ENCODE measurements at places on chromosomes 11 and 22. TPM values are rescaled to one million over a fixed set of nuclear protein-coding genes. Genes with fewer than 3 reads are reported as not detected.

Gene FAM83F
- 4.4 TPM for total RNA-seq

GRCh38 chr11:63745304-63746170 is 23.0 kb downstream of the ZFTA start:
- no peak overlapping the region for H3K4me3 ChIP-seq
- H3K4me1 ChIP-seq: no peaks in the 10 kb centered on the region
- no peak for DNase-seq
- peaks cover 7% of the 10 kb centered on the region for H3K36me3 ChIP-seq
- no peaks in the 10 kb centered on the region for H3K27me3 ChIP-seq
- H3K27ac ChIP-seq: no peak overlapping the region

Gene GAL3ST1
- total RNA-seq: 0.16 TPM

DNA sequence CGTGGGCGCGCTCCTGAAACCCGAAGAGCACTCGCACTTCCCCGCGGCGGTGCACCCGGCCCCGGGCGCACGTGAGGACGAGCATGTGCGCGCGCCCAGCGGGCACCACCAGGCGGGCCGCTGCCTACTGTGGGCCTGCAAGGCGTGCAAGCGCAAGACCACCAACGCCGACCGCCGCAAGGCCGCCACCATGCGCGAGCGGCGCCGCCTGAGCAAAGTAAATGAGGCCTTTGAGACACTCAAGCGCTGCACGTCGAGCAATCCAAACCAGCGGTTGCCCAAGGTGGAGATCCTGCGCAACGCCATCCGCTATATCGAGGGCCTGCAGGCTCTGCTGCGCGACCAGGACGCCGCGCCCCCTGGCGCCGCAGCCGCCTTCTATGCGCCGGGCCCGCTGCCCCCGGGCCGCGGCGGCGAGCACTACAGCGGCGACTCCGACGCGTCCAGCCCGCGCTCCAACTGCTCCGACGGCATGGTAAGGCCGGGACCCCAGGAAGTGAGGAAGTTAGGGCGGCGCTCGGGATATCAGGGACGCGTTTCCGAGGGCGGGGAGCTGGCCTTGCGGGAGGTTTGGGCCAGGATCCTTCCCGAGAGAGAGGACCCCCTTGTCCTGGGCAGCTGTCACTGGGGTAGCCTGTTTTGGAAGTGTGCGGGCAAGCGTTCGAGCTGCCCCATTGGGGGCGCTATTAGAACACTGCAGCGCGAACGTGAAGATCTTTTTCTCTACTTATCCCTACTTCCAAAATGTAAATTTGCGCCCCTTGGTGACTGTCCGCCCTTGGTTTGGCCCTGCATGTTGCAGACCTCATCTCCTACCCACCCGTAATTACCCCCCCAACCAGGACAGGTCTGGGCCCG is 796 bp downstream of the MYOD1 start:
- H3K27me3 ChIP-seq: peaks cover 95% of the 10 kb centered on the region
- H3K36me3 ChIP-seq: no peaks in the 10 kb centered on the region
- H3K4me1 ChIP-seq: peaks cover 34% of the 10 kb centered on the region

DNA sequence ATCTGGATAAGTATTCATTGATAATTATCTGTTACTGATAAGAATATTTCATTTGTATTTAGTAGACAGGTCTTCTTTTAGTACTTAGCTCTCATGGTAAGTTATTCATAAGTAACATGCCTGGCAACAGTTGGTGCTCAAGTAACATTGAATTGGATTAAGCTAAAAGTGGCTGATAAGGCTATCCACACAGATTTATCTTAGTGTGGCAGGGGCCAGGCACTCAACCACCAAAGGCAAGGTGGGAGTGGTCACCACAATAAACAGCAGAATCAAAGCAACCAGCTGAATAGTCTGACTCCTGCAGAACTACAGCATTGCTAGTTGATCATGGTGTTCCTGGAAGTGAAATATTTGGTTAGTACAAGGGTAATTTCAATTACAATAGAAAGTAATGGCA is 33.0 kb upstream of the NARS2 start:
- no peak overlapping the region for H3K27ac ChIP-seq
- DNase-seq: no peak
- H3K4me3 ChIP-seq: no peak overlapping the region
- H3K4me1 ChIP-seq: no peaks in the 10 kb centered on the region

- peaks cover 41% of the 10 kb centered on the region for H3K4me1 ChIP-seq
- no peak overlapping the region for H3K4me3 ChIP-seq
- peak overlapping the region; percentile 57 for H3K27ac ChIP-seq
- peaks cover 10% of the 10 kb centered on the region for H3K36me3 ChIP-seq
Measured at GRCh38 chr11:59183771-59184170, 11.8 kb downstream of the DTX4 start.

- peaks cover 15% of the 10 kb centered on the region for H3K36me3 ChIP-seq
- H3K4me3 ChIP-seq: no peak overlapping the region
- peak overlapping the region; percentile 58 for H3K27ac ChIP-seq
- H3K4me1 ChIP-seq: peaks cover 21% of the 10 kb centered on the region
Measured at GRCh38 chr11:34192481-34193401, 87.3 kb downstream of the NAT10 start.

Gene PHF21B
- total RNA-seq: 0.69 TPM

Gene CSNK2A3
- 1.4 TPM for total RNA-seq

GRCh38 chr11:93213622-93214021 is 15.8 kb upstream of the SLC36A4 start:
- no peaks in the 10 kb centered on the region for H3K4me1 ChIP-seq
- H3K27me3 ChIP-seq: no peaks in the 10 kb centered on the region
- H3K36me3 ChIP-seq: no peaks in the 10 kb centered on the region
- H3K27ac ChIP-seq: no peak overlapping the region
- DNase-seq: no peak

DNA sequence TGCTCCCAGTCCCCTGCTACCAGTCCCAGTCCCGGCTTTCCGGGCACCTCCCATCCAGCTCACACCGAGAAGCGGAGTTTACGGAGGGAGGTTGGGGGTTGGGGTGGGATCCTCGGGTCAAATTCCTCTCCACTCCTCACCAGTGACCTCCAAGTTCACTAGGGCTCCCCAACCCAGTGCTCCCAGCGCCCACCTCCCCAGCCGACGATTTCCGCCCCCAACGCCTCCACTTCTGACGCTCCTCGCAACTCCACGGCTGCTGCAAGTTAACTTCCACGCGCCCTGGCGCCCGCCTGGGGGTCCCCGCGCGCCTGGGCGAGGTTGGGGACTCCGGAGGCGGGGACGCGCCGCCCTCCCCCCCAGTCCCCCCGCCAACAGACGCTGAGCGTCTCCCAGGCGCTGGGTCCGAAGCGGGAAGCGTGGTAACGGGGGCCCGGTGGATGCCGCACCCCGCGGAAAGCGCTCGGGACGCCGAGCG is 526 bp downstream of the TPST2 start:
- peak overlapping the region; percentile 98 for H3K4me3 ChIP-seq
- peak; percentile 23 for DNase-seq
- H3K27me3 ChIP-seq: no peaks in the 10 kb centered on the region
- peaks cover 62% of the 10 kb centered on the region for H3K4me1 ChIP-seq
- H3K27ac ChIP-seq: peak overlapping the region; percentile 92

DNA sequence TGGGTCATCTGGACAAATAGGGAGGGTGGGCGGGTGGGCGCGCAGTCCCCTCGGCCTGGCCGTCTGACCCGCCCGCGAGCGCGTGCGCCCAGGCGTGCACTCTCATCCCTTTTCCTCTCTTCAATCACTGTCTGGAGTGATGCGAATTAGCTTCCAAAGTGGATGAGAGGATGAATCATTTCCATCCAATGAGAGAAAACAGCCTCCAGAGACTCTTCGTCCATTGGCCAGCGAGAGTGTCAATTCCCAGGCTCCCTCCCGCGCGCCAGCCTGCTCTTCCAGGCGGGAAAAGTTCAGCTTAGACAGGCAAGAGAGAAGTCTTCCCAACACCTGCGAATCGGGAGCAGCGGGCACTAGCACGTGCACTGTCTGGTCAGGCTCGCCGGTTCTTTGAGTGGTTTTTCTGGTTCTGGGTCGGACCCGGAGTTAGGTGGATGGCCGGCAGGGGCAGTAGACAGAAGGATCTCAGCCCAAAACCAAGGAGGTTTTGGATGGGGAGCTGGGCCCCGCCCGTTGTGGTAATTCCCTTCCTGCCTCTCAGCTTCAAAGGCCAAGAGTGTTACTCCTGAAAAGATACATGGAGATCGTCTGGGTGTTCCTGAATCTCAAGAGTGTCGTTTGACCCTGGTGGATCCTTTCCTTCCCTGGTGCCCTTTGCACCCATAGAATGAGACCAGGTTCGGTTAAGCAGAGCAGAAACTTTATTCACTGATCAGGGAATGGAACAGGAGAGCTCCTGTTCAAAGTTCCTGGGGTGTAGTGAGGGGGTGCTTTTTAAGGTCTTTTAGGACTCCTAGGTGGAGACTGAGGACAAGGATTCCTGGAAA is 33.4 kb upstream of the GLYATL1 start:
- H3K4me1 ChIP-seq: no peaks in the 10 kb centered on the region
- peak overlapping the region; percentile 71 for H3K27ac ChIP-seq
- no peaks in the 10 kb centered on the region for H3K36me3 ChIP-seq
- peak overlapping the region; percentile 57 for H3K4me3 ChIP-seq
- H3K27me3 ChIP-seq: peaks cover 78% of the 10 kb centered on the region

Gene POU2F3
- total RNA-seq: not detected

GRCh38 chr11:43367382-43368178 is 8.9 kb downstream of the TTC17 start:
- H3K4me1 ChIP-seq: peaks cover 32% of the 10 kb centered on the region
- H3K27me3 ChIP-seq: no peaks in the 10 kb centered on the region
- DNase-seq: no peak
- H3K4me3 ChIP-seq: no peak overlapping the region

DNA sequence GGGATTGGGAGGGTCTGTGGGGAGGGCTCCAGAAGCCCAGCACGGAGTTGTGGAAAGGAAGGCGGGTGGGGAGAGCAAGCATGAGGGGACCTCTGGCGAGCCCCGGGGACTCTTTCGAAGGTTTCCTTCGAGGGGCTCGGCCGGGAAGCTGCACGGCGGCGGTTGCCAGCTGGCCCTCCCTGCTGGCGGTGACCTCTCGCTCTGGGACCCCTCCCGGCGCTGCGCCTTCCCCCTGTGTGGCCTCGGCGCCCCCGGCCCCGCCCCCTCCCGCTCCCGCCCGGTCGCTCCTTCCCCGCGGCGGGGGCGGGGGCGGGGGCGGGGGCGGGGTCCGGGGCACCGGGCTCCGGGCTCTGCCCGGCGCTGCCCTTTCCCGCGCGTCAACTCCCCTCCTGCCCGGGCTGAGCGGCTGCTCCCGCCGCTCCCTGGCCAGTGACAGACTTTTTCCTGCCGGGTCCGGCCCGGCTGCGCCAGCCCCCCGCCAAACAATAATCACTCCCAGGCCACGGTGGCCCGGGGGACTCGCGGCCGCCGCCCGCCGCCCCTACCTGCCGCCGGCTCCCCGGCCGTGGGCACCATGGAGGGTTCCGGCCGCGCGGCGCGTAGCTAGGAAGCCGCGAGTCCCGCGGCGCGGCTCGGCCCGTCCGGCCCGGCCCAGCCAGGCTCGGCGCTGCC is 941 bp downstream of the CLCF1 start:
- peaks cover 52% of the 10 kb centered on the region for H3K4me1 ChIP-seq
- DNase-seq: no peak
- peak overlapping the region; percentile 91 for H3K27ac ChIP-seq
- no peaks in the 10 kb centered on the region for H3K36me3 ChIP-seq
- H3K27me3 ChIP-seq: peaks cover 32% of the 10 kb centered on the region
- H3K4me3 ChIP-seq: peak overlapping the region; percentile 82

Gene CBY1
- total RNA-seq: 44.4 TPM

Data from left ventricle myocardium inferior (tissue), 1 donor.